ENCODE measurements at places on chromosomes 12 and 14.

DNA sequence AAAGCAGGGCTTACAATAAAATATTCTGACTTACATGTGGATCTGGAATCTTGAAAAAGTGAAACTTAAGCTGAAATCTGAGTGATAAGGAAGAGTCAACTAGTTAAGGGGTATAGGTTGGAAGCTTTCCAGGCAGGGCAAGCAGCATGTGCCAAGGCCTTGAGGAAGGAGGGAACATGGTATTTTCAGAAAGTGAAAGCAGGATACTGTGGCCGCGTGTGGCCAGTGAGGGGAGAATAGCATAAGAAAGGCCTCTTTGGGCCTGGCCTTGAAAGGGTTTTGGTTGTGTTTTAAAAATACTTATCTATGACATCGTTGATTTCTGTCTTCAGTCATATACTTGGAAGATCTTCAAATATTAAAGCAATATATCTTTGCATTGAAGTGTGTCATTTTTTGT, 213.4 kb downstream of the AKAP6 start:
- no peak for DNase-seq

DNA sequence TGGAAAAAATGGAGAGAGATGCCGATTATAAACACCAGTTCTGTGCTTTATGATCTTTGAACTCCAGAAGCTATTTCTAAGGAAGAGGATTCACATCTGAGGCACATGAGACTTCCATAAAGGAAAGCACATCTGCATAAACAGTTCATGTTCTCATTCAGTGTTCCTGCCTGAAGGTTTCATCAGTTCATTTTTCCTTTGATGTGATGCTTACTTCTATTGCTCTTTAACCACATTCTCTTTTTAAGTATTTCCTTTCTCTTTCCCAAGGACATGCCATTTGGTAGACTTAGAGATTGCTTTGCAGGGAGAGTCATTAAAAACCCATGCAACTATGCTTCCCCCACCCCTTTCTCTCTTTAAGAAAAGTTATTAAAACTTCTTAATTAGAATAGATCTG, 387.0 kb upstream of the FLRT2 start:
- DNase-seq = no peak

GRCh38 chr12:29611906-29612305, 114.4 kb upstream of the OVCH1 start:
- no peak for DNase-seq

DNA sequence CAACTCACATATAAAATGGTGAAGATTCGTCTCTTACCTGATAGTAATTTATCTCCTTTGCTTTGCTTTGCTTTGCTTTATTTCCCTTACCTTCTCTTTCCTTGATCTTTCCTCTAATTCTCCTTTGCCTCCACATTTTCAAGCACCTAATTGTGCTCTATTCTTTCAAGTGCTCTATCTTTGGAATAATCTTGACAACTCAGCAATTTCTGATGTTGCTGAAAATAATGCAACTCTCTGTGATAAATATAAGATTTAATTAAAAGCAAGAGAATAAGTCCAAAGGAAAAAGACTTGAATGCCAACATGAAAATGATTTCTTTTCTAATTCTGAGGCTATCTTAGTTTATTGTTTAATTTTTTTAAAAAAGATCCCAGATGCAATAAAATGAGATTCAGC, 139.5 kb upstream of the SYT1 start:
- DNase-seq = no peak

DNA sequence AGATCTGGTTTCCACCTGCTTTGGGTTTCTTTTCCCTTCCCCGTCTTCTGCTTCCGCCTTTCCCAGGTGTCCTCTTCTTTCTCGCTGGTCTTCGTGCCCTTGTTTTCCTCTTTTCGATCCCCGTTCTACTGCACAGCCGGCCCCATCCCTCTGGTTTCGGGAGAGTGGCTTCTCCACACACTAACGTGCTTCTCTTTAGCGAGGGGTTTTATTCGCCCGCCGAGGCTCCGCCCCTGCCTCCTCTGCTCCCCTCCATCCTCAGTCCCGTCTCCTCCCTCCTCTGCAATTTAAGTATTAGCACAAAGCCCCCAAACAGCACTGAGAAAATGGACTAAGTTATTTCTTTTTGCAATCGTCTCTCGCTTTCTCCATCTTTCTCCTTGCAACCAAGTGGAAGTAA, at the start of gene SLC7A8:
SLC7A8 (minus strand) TSS at position 182 of the 400 bp plus-strand sequence. CDS start 746 bp downstream, outside the sequence.
- no peak for DNase-seq

DNA sequence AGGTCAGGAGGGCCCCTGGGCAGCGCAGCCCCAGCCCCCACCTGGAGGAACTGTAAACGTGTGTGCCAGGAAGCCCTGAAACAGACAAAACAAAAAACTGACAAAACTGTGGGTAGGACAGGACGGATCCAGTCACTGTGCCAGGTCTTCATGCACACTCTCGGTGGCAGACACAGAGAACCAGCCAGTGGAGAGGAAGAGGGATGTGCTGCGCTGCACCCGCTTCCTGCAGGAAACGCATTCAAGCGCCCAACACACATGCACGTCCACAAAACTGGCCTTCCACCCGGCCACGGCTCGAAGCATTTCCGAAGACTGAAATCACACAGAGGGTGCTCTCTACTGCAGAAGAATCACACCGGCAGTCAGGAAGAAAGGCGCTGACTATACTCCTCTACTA, 16.9 kb downstream of the BRF1 start:
- DNase-seq = no peak

GRCh38 chr12:9662488-9662887, 7.0 kb upstream of the CLEC2D start:
- no peak for DNase-seq

DNA sequence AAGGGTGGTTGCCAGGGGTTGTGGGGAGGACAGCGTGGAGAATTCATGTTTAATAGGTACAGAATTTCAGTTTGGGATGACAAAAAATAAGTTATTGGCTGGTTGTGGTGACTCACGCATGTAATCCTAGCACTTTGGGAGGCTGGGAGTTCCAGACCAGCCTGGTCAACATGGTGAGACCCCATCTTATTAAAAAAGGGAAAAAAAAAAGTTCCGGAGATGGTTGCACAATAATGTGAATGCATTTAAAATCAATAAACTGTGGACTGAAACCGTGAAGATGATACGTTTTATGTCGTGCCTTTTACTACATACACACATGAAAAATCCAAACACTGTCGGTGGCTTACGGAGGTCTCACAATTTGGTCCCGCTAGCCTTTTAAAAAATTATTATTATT, 20.5 kb downstream of the GALNT6 start:
- no peak for DNase-seq

GRCh38 chr12:50728841-50729240, 35.1 kb upstream of the ATF1 start:
- no peak for DNase-seq

DNA sequence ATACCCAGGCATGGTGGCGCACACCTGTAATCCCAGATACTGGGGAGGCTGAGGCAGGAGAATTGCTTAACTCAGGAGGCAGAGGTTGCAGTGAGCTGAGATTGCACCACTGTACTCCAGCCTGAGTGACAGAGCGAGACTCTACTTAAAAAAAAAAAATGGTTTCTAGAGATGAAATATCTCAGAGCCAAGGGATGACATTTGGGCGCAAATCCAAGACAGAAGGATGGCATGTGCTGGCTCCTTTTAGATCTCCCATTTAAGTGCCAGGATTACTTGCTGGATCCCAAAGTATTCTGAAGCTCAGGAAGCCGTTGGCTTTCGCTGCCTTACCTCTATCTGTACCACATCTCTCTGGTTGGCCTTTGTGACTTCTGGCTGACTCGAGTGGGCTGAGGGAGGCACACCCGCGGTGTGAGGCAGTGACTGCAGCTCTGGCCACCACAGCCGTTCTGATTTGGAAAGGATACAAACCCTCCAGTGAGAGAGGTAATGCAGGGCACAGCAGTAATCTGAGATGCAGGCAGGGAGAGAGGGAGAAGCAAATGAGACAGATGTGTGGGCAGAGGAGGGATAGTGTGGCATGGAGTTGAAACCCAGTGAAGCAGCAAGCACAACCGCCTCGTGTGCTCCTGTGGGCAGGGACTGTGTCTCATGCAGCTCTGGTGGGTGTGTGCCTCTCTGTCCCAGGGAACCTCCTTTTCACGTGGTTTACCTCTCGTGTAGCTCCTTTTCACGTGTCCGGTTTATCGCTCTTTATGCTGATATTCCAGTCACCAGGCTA, 4.9 kb downstream of the B4GALNT3 start:
- DNase-seq = no peak

- no peak for DNase-seq
Observed at GRCh38 chr12:103336940-103337339, 158.8 kb downstream of the C12orf42 start.

DNA sequence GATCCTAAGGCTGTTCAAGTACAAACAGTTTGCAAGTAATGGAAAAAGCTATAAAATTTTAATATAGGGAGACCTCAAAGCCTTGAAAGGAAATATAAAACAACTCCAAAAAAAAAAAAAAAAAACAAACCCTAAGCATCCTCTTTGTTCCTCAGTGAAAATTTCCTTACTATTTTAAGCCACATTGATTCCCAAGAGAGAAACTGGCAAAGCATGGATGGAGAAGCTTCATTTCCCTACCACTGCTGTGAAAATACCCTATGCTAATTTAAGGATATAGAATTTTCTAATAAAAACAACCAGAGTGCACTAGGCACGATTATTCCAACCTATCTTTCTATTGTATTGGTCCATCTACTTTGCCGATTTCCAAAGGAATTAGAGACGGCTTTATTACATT, 283.1 kb downstream of the CACNA1C start:
- no peak for DNase-seq

- no peak for DNase-seq
Observed at GRCh38 chr12:102883204-102883799, 33.7 kb downstream of the PAH start.

GRCh38 chr12:124392271-124392666, 97.4 kb downstream of the RFLNA start:
- DNase-seq = no peak

DNA sequence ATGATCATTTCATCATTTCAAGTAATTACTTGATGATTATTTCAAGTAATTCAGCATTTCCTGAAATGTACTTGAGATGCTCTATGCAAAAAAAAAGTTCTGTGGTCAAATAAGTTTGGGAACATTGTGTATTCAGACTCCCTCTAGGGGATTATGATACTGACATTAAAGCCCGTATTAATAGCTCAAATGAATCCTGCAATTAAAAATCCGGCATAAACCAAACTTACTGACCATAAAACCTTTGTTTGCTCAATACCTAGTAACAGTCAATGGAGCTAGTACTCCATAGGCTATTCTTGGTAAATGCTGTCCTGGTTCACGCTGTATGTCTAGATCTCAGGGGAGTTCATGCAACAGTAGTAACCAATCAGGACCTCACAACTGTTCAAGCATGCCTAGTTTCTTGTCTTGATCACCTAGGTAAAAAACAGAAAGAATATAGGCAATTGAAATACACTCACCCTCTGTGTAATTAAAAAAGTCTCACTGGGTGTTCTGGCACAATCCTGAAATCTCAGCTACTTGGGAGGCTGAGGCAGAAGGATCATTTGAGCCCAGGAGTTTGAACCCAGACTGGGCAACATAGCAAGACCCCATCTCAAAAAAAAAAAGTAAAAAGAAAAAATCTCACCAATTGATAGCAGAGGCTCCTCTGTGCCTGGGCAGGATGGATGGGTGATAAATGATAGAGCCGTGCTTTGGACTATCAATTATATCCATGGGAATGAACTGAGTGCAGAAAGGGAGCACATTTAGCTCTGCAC, 14.1 kb downstream of the ALDH1L2 start:
- DNase-seq = no peak

GRCh38 chr12:78035901-78036606, 205.4 kb downstream of the NAV3 start:
- no peak for DNase-seq

- no peak for DNase-seq
Observed at GRCh38 chr14:61559641-61560201, 135.6 kb upstream of the HIF1A start.

DNA sequence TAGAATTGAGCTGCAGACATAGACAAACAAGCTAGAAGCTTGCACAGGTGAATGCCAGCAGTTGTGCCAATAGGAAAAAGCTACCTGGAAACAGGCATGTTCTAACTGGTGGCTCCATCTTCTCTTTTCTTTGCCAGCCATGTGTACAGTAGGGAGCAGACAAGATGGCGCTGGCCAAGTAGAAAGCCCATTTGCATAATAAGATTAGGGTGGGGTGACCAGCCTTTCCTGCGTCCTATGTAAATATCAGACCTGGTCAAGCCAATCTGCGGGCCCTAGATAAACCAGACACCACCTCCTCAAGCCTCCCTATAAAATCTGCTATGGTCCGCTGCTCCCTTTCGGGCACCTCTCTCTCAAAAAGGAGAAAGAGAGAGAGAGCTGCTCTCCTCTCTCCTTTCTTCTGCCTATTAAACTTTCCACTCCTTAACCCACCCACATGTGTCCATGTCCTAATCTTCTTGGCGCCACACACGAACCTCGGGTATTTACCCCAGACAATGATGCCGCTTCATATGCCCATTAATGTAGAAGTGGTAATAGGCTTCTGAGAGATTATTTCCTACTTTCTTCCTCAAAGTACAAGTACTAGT, 201.0 kb downstream of the SLC25A21 start:
- no peak for DNase-seq

DNA sequence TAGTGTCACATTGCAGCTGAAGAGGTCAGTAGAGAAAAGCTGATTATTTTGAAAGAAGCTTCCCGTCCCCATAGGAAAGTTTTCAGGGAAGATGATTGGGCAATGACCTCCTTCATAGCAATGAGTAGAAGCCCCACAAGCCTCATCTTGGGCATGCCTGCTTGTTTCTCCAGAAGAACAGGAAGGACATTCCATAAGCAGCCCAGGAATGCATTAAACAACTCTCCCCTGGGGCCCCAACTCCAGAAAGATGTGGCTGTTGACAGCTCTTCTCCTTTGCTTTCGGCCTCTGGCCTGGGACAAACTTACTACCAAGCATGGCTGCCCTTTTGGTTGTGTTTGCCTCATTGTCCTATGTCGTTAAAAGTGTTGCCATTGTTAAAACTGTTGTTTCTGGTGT, 5.7 kb upstream of the VDR start:
- no peak for DNase-seq

DNA sequence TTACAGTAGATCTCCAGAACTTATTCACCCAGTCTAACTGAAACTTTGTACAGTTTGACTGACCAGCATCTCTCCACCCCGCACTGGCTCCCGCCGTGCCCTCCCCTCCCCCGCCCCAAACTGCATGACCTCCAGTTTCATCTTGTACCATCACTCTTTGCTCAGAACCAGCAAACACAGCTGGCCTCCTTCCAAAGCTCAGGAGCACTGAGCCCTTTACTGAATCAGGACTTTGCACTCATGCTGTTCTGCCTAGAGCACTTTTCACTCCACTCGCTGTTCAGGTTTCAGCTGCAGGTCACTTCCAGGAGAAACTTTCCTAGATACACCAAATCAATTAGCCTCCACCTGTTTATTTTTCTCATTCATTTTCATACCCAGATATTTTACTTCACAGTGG, 455.3 kb upstream of the PDE3A start:
- no peak for DNase-seq
